DMS79 (cell line): ENCODE measurements at places on chromosomes 1 and 21.

DNA sequence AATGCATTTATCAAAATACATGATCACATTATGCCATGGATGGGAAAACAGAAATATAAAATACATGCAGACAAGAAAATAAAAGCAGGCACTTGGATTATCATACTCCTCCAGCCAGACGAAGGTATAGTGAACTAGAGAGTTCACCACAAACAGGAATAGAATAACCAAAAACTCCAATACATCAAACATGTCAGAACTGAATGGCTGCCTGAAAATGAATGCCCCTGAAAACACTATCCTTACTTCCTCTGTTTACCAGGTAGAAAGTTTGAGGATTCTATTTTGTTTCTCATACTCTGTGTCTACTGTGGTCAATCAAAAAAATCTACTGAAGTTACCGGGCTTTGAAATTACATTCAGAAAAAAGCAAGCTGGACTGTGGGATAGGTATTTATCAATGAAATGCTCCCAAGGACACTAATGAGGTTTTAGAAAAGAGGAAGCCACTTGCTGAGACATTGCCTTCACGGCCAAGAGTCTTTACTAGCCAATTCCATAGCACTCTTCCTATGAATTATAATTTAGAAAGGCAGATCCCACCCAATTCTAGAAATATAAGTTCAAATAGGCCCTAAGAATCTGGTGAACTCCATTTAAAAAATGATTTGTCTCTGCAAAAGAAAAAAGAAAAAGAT, 197.7 kb downstream of the SMYD3 start:
- no peak for DNase-seq

DNA sequence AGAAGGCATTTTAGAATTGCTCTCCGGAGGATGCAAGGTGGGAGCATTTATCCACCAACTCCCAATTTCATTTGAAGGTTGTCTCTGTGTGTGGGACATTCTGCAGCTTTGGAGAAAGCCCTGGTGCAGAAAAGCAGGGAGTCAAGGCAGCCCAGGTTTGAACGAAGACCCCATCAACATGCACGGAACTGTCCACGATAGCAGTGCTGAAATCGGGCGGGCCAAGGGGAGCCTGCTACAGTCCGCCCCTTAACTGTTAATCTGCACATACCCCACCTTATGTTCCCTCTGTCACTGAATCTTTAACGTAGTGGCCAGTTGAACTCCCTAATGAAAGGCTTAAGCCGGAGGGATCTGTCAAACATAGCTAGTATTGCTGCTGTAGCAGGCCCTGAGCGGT, 68.8 kb upstream of the C1orf174 start:
- DNase-seq, result no peak

DNA sequence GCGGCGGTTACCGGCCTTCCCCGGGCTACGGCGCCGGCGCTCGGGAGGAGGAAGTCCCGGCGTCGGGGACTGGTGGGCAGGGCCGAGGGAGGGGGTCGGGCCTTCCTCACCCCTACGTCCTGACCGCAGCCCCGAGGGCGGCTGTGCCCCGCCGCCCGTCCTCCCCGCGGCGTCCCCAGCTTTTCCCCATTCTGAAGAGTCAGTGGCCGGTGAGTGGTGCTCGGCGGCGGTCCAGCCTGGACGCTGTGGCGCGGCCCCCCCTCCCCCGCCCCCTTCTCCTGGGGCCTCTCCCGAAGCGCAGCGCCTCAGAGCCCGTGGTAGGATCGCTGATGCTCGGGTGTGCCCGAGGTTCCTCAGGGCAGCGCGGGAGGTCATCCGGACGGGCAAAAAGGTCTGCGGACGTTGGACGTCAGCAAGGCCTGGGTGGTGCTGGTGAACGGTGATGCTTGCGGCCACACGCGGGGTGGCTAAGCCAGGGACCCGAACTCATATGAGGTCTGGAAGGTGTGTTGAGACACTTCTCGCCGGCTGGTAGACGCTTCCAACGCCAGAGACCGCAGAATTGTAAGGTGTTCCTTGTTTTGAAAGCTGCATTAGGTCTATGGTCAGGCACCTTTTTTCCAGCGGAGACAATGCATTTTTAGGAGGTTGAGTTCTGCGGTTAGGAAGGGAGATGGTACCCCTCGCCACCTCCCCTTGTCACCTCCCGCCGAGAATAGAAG, 725 bp downstream of the SLC25A33 start:
- no peak for DNase-seq

GRCh38 chr1:36085686-36086526, 2.0 kb downstream of the TEKT2 start:
- DNase-seq, result no peak

DNA sequence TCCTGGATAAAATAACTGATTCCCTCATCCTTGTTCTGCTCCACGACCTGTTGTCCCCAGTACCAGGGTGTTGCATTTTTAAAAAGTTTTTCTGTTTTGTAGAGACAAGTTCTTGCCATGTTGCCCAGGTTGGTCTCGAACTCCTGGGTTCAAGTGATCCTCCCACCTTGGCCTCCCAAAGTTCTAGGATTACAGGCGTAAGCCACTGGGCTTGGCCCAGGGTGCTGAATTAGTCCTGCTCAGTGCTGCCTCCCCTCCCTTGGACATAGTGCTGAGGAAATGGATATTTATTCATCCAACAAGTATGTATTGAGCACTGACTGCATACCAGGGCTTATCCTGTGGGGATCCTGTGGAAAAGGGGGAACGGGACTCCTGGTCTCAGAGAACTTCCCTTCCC, 126.4 kb downstream of the PTPRU start:
- DNase-seq, result no peak

GRCh38 chr1:226870401-226871279, at the start of gene PSEN2:
TSS of gene PSEN2 (plus strand) at chr1:226870616. CDS start at chr1:226881908, 11,292 bp downstream.
- DNase-seq, result peak; percentile 68

- no peak for DNase-seq
Measured at GRCh38 chr1:151499365-151499764, 11.8 kb upstream of the CGN start.

- no peak for DNase-seq
Measured at GRCh38 chr1:62908168-62908695, 124.3 kb downstream of the ATG4C start.

DNA sequence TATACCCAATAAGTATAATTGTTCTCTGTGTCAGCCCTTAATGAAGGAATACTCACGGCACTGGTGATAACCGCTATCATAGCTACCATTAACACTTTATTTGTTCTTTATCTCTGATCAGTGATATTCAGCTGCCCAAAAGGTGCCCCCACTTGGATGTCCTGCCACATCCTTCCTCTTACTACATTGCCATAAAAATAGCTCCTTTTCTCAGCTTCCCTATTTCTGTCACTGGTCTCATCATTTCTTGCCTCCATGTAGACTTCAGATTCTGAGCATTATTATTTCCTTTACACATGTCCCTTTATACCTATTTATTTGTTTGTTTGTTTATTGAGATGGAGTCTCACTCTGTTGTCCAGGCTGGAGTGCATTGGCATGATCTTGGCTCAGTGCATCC, 2.7 kb upstream of the RAB29 start:
- no peak for DNase-seq

DNA sequence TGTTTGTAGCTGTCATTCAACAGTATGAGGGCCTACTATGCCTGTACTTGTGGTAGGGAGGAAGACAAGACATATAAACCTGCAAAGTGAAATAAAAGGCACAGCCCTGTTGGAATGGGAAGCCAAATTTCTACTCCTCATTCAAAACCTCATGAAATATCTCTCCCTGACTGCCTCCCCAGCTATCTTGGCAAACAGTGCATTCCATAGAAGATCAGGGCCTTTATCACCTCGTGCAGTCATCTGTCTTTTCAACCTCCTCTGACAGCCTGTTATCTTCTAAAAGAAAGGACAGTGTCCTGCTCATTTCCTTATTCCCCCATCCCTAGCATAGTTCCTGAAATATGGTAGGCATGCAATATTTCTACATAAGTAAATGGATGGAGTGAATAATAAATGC, 71.0 kb downstream of the SH3GLB1 start:
- no peak for DNase-seq

GRCh38 chr1:150168960-150169601, 19.4 kb downstream of the PLEKHO1 start:
- no peak for DNase-seq

DNA sequence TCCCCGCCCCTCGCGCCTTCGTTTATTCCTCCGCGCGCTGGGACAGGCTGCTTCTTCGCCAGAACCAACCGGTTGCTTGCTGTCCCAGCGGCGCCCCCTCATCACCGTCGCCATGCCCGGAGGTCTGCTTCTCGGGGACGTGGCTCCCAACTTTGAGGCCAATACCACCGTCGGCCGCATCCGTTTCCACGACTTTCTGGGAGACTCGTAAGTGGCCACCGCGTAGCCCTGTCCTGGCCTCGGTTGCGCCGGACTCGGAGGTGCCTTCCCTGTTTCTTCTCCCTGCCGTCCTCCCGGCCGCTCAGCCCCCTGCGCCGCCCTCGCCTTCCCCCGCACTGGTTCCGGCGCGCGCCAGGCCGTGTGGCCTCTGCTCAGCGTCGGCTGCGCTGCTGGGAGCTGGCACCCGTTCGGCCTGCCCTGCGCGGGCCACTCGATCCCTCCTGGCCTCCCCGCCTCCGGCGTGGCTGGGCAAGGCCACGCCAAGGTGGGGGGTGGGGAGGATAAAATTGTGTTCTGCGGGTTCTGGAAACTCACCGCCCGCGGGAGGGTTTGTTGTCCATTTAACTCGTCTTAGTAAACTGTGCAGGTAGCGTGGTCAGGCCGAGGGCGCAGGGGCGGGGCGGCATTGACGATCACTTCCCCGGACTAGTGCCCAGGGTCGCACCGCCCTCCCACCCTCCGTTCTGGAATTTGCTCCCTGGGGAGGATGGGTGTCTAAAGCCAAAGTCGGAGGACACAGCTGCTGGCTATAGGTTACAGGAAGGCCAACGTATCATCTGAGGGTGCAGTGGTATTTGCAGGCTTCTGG, at the start of gene PRDX6:
TSS of gene PRDX6 (plus strand) at position 50 of the 808 bp plus-strand sequence. CDS start at position 113, 63 bp downstream.
- peak; percentile 81 for DNase-seq

DNA sequence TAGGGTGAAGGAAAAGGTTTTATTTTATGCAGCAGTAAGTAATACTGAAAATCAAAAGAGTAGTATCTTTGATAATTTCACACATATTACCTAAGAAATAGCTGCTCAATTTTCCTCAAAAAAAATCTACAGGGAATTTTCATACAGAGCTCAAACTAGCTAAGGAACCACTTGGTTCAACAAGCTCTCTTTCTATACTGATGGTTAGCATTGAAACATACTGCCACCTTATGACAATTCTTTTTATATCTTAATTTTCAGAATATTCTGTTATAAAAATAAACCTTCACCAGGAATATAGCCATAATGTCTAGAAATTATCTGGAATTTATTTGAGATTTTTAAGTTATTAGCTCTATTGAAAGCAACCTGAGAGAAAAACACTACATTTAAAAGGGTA, 142.1 kb downstream of the DPYD start:
- no peak for DNase-seq

- DNase-seq, result no peak
Measured at GRCh38 chr1:52098139-52098871, 42.2 kb downstream of the BTF3L4 start.

GRCh38 chr1:151720974-151721787, at the start of gene RIIAD1:
TSS of gene RIIAD1 (plus strand) at chr1:151721522. CDS start at chr1:151721537, 15 bp downstream.
- peak; percentile 21 for DNase-seq

DNA sequence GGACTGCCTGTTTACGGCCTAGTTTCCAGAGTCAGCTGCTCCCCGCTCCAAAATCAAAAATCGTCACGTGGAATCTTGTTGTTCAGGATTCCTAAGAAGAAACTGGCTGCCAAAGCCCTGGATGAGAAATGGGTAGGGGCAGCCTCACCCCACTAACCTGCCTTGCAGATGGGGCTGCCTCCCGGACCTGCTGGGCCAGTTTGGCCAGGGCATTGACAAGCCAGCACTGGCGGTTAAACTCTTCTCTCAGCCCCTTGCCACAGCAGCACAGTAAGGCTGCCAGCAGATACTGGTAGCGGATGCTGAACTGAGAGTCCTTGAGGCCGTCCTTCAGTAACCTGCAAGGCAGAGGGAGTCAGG, 31.6 kb upstream of the PPP1R15B start:
- DNase-seq, result no peak

- no peak for DNase-seq
Measured at GRCh38 chr1:162293073-162293692, 83.5 kb downstream of the SPATA46 start.

GRCh38 chr1:216210081-216210480, 213.2 kb downstream of the USH2A start:
- DNase-seq, result no peak

DNA sequence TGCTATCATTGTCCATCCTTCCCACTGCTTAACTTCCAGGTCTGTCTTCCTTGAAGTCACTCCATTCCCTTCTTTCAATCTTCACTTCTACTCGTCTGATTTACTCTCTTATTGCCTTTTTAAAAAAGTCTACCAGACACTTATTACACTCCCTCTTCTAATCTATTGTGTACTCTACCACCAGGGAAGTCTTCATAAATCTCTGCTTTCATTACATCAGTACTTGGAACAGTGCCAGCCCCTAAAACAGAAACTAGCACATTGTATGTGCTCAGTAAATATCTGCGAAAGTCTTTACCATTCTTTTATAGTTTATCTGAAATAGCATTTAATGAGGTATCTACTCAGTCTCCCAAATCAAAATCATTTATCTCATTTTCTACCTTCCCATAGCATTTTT, 236.4 kb downstream of the USH2A start:
- DNase-seq, result no peak

- DNase-seq, result peak; percentile 47
Measured at GRCh38 chr1:212035835-212036605, 472 bp downstream of the DTL start.

DNA sequence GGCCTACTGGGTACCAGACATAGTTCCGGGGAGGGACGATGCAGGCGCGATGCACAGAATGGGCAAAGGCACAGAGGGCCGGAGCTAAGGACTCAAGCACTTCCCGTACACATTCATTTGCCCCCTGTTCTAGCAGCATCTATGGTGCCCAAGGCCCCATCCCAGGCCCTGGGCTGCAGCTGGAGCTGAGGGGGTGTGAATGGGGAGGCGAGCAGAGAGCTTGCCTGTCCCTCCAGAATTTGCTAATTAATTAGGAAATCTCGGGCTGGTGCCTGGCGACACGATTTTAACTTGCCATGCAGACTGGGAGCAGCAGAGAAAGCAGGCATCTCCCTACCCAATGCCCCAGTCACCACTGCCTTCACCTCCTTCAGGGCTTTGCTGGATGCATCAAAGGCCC, 35.9 kb downstream of the EPHA2 start:
- no peak for DNase-seq

- DNase-seq, result no peak
Measured at GRCh38 chr1:232462213-232462612, 167.7 kb downstream of the SIPA1L2 start.

- no peak for DNase-seq
Measured at GRCh38 chr1:201918343-201918742, 28.0 kb downstream of the LMOD1 start.

GRCh38 chr1:238955934-238956333, 430.4 kb upstream of the CHRM3 start:
- no peak for DNase-seq

DNA sequence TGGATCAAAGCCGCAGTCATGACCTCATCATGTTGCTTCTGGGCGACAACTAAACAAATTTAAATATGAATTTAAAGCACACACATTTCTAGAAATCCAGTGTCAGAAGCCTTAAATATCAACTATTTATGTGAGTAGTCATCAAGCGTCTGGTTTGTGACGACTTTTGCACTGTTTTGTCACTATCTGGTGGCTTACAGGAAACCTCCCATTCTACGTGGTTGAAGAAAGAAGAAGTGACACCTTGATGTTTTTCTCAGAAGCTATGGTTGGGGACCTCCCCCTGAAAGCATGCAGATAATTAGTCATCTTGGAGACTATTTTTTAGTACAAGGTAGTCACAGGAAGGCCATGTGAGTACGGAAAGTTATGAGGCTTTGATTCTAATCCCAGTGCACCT, 58.5 kb downstream of the TENT5C start:
- DNase-seq, result no peak
